Common myeloid progenitor, CD34-positive (primary cell): ENCODE measurements at places on chromosomes 4 and X.

- H3K27me3 ChIP-seq: no peaks in the 10 kb centered on the region
- peaks cover 45% of the 10 kb centered on the region for H3K4me1 ChIP-seq
- peak; percentile 97 for DNase-seq
- H3K36me3 ChIP-seq: no peaks in the 10 kb centered on the region
These were observed 50.3 kb downstream of the MAML3 start for GRCh38 chr4:140103676-140104075.

GRCh38 chr4:123216946-123217345 is 179.6 kb upstream of the SPRY1 start:
- no peak overlapping the region for H3K27ac ChIP-seq
- no peak overlapping the region for H3K4me3 ChIP-seq
- H3K36me3 ChIP-seq: no peaks in the 10 kb centered on the region
- no peaks in the 10 kb centered on the region for H3K4me1 ChIP-seq
- DNase-seq: peak; percentile 31

DNA sequence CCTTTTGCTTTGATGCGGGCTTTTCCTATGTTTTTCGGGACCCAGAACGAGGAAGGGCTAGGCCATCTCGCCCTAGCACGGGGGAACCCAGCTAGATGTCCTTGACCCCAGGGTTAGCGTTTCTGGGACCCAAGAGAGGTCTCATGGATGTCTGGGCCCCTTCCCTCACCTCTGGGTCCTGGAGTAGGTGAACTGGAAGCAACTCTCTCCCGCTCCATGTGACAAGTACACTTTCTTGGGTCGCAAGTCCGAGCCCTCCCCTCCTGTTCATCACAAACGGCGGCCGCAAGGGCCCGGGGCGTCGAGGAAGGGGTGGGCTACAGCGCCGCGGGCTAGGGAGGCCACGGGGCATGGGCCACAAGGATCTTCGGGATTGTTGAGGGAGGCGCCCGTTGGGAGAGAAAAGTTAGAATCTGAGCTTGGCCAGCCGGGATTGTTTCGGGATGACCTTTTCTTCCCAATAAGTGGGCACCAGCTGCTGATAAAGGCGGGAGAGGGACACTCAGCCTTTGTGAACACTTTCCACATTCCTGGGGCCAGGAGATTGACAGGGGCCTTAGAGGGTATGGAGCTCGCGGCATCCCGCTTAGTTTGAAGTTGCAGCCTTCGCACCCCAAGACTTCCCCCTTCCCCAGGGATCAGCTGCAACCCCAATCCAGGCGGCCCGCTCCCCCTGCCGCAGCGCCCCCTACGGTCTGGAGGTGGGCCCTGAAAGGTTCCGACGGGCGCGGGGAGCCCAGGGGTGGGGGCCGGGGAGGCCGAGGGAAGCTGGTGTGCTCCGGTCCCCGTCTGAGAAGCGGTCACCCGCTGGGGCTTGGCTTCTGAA is 136.9 kb upstream of the ZIC3 start:
- no peak for DNase-seq
- peaks cover 21% of the 10 kb centered on the region for H3K4me1 ChIP-seq
- H3K27ac ChIP-seq: no peak overlapping the region

DNA sequence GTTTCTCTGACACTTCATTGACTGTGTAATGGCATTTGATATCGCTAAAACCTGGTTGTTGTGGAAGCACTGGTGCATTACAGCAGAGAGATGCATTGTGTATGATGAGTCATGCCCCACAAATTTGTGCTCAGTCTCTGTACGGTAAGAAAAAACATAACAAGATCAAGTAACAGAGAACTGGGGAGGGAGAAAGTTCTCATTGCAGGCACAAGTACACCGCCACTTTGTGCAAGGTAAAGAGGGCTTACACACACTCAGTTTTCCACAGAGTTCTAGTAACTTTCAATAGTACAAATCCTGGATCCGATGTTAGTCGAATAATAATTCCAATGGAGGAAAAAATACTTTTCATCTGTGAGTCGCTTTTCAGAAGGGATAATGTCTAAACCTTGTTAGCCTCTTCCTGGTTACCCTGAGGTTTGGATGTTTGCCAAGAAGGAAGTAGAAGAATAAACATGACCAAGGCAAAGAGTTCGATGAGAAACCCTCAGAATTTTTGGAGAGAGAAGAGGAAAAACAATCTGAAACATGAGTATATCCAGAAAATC is 512.5 kb upstream of the SLIT2 start:
- no peaks in the 10 kb centered on the region for H3K27me3 ChIP-seq
- H3K27ac ChIP-seq: no peak overlapping the region
- H3K4me1 ChIP-seq: no peaks in the 10 kb centered on the region
- no peak overlapping the region for H3K4me3 ChIP-seq
- DNase-seq: no peak

GRCh38 chr4:7070729-7071511 is 3.1 kb upstream of the GRPEL1 start:
- peak; percentile 80 for DNase-seq
- H3K4me3 ChIP-seq: no peak overlapping the region
- H3K4me1 ChIP-seq: peaks cover 26% of the 10 kb centered on the region
- H3K27ac ChIP-seq: no peak overlapping the region
- no peaks in the 10 kb centered on the region for H3K36me3 ChIP-seq

GRCh38 chr4:103853627-103854026 is 133.8 kb upstream of the TACR3 start:
- no peak for DNase-seq
- no peak overlapping the region for H3K4me3 ChIP-seq
- H3K4me1 ChIP-seq: no peaks in the 10 kb centered on the region
- no peaks in the 10 kb centered on the region for H3K27me3 ChIP-seq
- no peaks in the 10 kb centered on the region for H3K36me3 ChIP-seq

- DNase-seq: peak; percentile 39
- no peak overlapping the region for H3K4me3 ChIP-seq
- peaks cover 42% of the 10 kb centered on the region for H3K27me3 ChIP-seq
- no peak overlapping the region for H3K27ac ChIP-seq
These were observed 2.3 kb downstream of the DUSP9 start for GRCh38 chrX:153649178-153649914.

DNA sequence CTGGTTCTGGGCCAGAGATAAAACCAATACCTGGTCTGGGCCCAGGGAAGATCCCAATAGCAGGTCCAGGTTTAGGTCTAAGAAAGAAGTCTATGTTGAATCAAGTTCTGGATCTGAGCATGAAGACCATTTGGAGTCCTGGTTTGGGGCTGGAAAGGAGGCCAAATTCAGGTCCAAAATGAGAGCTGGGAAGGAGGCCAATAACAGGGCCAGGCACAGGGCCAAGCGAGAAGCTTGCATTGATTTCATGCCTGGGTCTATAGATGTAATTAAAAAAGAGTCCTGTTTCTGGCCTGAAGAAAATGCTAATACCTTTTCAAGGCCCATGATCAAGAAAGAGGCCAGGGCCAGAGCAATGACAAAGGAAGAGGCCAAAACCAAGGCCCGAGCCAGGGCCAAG is 3.4 kb downstream of the GPRASP1 start:
- H3K4me1 ChIP-seq: peaks cover 7% of the 10 kb centered on the region
- H3K27ac ChIP-seq: no peak overlapping the region
- H3K36me3 ChIP-seq: no peaks in the 10 kb centered on the region
- H3K4me3 ChIP-seq: no peak overlapping the region
- no peak for DNase-seq

GRCh38 chr4:54032558-54033135 is 31.8 kb downstream of the CHIC2 start:
- no peaks in the 10 kb centered on the region for H3K36me3 ChIP-seq
- no peak overlapping the region for H3K27ac ChIP-seq
- H3K4me3 ChIP-seq: no peak overlapping the region
- H3K27me3 ChIP-seq: no peaks in the 10 kb centered on the region
- H3K4me1 ChIP-seq: peaks cover 3% of the 10 kb centered on the region
- DNase-seq: no peak

- no peak overlapping the region for H3K4me3 ChIP-seq
- H3K36me3 ChIP-seq: no peaks in the 10 kb centered on the region
- no peaks in the 10 kb centered on the region for H3K4me1 ChIP-seq
- H3K27me3 ChIP-seq: no peaks in the 10 kb centered on the region
- H3K27ac ChIP-seq: no peak overlapping the region
These were observed 672.1 kb upstream of the SLIT2 start for GRCh38 chr4:19579608-19580007.

DNA sequence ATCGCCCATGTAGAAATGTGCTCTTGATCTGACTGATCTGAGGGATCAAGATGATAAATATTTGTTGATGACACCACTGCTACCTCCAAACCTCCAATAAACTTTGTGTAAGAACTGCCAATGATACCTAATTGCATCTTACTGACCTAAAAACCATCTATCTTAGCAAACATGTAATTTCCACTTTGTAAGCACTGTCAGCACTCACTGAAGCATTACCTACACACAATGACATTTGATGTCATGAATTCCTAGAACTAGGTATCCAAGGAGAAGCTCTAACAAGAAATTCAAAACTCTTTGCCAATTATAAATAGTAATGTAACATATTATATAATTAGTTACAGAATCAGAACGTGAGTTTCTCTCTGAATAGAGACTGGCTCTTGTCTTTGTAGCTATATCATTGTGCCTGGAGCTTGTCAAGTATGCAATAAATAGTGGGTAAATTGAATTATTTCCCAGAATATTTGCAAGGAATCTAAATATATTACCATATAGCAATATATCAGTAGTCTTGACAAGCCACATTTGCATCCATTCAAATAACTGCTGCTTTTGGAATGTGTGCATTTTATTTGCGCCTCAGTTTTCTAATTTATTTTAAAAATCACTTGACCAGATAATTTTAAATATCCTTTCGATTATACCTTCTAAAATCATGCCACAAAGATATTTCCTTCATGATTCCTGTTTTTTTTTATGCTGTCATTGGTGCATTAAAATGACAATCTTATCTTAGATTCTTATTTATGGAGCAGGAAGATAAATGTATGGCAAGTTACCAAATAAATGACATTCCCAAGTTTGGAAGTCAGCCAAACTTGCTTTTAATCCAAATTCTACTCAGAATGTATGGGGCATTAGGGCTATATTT is 232.3 kb upstream of the NEIL3 start:
- H3K27ac ChIP-seq: no peak overlapping the region
- no peak for DNase-seq
- H3K27me3 ChIP-seq: no peaks in the 10 kb centered on the region
- no peak overlapping the region for H3K4me3 ChIP-seq
- H3K36me3 ChIP-seq: no peaks in the 10 kb centered on the region

- H3K27me3 ChIP-seq: no peaks in the 10 kb centered on the region
- peaks cover 2% of the 10 kb centered on the region for H3K4me1 ChIP-seq
- H3K4me3 ChIP-seq: no peak overlapping the region
- peaks cover 2% of the 10 kb centered on the region for H3K36me3 ChIP-seq
These were observed 74.2 kb downstream of the ALPK1 start for GRCh38 chr4:112371361-112371760.

DNA sequence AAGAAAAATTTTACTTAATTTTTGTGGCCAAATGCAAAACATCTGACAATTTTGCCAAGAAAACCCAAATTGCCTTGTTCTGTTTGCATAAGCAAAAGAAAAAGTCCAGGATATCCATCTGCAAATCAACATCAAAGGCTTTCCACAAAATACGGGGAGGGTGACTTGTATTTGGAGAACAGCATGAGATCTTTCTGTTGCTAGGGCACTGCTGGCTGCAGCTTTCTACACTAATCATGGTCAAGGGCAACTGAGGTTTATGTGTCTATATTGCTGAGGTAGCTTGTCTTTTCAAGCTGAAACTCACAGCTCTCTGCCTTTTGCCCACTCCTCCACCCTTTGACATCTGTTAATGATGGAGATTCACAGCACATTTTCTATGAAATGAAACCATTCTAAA is 389.1 kb downstream of the NKX6-1 start:
- H3K36me3 ChIP-seq: no peaks in the 10 kb centered on the region
- H3K4me3 ChIP-seq: no peak overlapping the region
- H3K27ac ChIP-seq: no peak overlapping the region
- peaks cover 2% of the 10 kb centered on the region for H3K27me3 ChIP-seq
- no peak for DNase-seq
- H3K4me1 ChIP-seq: no peaks in the 10 kb centered on the region

GRCh38 chrX:18924507-18925088 is 59.3 kb downstream of the PHKA2 start:
- no peaks in the 10 kb centered on the region for H3K4me1 ChIP-seq
- no peak overlapping the region for H3K27ac ChIP-seq
- no peaks in the 10 kb centered on the region for H3K27me3 ChIP-seq

GRCh38 chr4:142085513-142086292 is 449.3 kb downstream of the IL15 start:
- no peak overlapping the region for H3K27ac ChIP-seq
- H3K4me3 ChIP-seq: no peak overlapping the region
- DNase-seq: no peak
- peaks cover 17% of the 10 kb centered on the region for H3K36me3 ChIP-seq

- no peak overlapping the region for H3K27ac ChIP-seq
- no peaks in the 10 kb centered on the region for H3K27me3 ChIP-seq
- no peak for DNase-seq
- H3K4me1 ChIP-seq: peaks cover 6% of the 10 kb centered on the region
- no peaks in the 10 kb centered on the region for H3K36me3 ChIP-seq
- H3K4me3 ChIP-seq: no peak overlapping the region
These were observed 37.2 kb upstream of the USP9X start for GRCh38 chrX:41047878-41048534.

DNA sequence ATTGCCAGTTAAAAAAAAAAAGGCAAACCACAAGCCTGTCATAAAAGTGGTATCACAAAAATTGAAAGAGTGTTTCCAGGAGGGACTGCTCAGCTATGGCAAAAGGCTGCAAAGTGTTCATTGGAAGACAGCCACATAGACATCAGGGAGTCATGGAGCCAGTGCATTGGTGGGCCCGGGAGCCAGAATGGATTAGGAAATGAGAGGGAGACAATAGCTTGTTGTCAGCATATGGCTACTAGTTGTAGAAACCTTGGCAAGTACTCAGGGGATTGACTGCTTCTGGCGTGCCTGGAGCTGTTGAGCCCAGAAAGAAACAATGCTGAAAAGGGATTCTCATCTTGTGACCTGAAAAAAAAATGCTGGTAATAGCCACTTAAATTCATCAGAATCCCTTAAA is 5.0 kb downstream of the GAR1 start:
- no peaks in the 10 kb centered on the region for H3K27me3 ChIP-seq
- H3K36me3 ChIP-seq: peaks cover 6% of the 10 kb centered on the region
- H3K4me1 ChIP-seq: peaks cover 13% of the 10 kb centered on the region
- no peak overlapping the region for H3K4me3 ChIP-seq
- no peak overlapping the region for H3K27ac ChIP-seq
- DNase-seq: no peak

- DNase-seq: no peak
- H3K4me1 ChIP-seq: no peaks in the 10 kb centered on the region
- H3K27me3 ChIP-seq: no peaks in the 10 kb centered on the region
- H3K4me3 ChIP-seq: no peak overlapping the region
- H3K36me3 ChIP-seq: no peaks in the 10 kb centered on the region
These were observed 60.2 kb downstream of the KCNIP4 start for GRCh38 chr4:21888195-21888976.

DNA sequence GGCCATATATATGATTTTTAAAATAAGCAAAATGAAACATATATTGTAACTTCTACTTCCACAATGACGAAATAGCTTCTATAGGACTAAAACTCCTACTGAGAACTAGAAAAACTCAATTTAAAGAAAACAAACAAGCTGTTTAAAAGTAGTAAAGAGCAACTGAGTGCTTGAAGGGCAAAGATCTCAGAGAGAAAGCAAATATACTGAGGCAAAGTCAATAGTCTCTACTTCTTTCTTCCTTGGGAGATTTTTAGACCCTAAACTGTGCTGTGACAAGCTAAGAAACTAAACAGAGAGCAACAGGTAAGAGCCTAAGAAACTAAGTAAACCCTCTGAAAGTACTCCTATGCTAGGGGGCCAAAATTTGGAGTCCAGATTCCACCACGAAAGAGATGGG is 8.6 kb downstream of the RCHY1 start:
- H3K4me3 ChIP-seq: no peak overlapping the region
- H3K27me3 ChIP-seq: no peaks in the 10 kb centered on the region
- H3K36me3 ChIP-seq: peaks cover 48% of the 10 kb centered on the region
